ENCODE measurements at places on chromosomes 13 and 19.

DNA sequence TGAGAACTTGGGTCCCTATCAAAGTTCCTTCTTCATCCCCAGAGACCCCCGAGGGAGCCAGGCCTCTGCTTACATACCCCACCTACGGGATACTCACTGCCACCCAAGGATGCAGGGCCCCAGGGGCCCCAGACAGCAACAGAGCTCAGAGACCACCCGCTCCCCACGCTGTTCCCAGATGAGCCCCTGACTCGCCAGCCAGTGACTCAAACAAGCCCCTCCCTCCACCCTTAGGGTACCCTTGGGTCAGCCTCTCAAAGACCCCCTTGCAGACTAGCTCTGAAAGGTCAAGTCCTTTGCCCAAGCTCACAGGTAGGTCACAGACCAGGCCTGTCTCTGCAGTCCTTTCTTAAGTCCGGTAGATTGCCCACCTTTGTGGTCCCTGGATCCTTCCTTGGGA lies 45.7 kb downstream of the CD320 start:
- DNase-seq: no peak

- DNase-seq: no peak
These were observed 12.1 kb downstream of the IGFL1 start for GRCh38 chr19:46241626-46242025.

DNA sequence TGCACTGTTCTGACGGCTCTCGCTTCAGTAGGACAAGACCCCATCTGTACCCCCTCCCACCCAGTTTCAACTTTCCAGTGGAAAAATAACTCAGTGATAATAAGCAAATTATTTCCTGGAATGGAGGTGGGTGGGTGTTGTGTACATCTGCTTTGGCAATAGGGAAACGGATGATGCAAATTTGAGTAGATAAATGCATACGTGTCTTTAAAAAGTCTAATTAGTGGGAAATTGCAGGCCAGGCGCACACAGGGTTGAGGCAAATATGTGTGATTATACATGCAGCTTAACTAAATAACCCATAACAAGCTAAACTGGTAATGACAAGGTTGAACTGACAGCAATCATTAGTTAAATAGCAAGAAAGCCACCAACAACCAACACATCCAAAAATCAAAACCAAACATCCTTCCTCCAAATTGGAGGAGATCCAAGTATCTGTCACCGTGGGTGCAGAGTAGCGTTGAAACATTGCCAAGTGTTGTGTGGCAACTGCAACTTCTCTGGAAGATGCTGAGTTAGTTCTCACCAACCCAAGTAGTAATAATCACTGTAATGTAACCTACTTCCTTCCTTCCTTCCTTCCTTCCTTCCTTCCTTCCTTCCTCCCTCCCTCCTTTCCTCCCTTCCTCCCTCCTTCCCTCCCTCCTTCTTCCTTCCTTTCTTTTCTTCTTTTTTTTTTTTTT lies 54.6 kb downstream of the TRPM4 start:
- DNase-seq: no peak

- no peak for DNase-seq
These were observed 139.1 kb downstream of the SLC7A1 start for GRCh38 chr13:29456419-29456818.

GRCh38 chr19:13610039-13610691 lies 103.9 kb upstream of the CACNA1A start:
- no peak for DNase-seq

- no peak for DNase-seq
These were observed 8.3 kb upstream of the MTRF1 start for GRCh38 chr13:41271456-41272285.

GRCh38 chr13:21053231-21053630 lies 8.2 kb downstream of the LATS2 start:
- no peak for DNase-seq

- no peak for DNase-seq
These were observed 5.0 kb upstream of the TEX29 start for GRCh38 chr13:111315347-111315995.

DNA sequence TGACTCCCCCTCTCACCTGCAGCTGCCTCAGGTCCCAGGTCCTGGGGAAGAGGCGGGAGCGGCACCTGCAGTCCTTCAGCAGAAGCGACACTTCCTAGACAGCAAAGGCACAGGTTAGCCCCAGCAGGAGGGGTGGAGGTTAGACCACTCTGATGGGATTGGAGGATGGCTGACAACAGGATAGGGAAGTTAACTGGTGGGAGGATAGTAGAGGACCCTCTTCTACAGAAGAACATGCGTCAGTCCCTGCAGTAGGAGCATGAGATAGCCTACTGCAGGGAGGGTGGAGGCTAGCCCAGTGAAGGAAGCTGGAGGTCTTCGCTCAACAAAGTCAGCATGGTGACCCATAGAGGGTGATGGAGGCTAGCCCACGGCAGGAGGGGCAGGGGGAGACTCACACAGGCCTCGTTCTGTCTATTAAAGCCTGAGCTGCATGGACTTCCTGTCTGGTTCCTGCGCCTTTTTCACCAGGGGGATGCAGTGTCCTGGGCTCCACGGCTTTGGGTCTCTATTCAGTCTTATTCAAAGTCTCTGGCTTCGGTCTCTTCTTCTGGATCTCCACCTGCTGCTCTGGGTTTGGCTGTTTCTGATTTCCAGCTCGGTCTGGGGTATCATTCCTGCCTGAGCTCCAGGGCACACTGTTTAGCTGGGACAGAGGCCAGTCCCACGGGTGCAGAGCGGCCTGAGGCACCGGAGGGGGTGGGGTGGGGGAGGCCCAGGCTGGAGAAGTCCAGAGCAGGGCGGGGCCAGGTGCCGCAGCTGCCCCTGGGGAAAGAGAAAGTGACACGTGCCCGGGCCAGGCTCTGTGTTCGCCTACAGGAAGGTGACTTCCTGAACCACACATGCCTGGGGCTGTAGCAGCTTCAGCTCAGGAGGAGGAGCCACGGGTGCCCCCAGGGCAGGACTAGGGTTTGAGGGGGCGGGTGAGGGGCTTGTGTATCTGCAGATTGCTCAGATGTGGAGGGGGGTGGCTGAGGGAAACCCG lies 7.3 kb downstream of the IFNL3 start:
- DNase-seq: peak; percentile 50

DNA sequence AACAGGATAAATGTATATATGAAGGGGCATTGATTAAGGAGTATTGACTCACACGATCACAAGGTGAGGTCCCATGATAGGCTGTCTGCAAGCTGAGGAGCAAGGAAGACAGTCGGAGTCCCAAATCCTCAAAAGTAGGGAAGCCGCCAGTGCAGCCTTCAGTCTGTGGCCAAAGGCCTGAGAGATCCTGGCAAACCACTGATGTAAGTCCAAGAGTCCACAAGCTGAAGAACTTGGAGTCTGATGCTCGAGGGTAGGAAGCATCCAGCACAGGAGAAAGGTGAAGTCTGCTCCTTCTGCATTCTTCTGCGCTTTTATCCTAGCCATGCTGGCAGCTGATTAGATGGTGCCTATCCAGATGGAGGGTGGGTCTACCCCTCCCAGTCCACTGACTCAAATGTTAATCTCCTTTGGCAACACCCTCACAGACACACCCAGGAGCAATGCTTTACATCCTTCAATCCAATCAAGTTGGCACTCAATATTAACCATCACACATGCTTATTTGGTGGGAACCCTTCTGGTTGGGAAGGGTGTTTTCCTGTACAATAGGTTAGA lies 55.1 kb downstream of the SLAIN1 start:
- DNase-seq: no peak

- DNase-seq: no peak
These were observed 13.9 kb downstream of the MPND start for GRCh38 chr19:4357095-4357797.

DNA sequence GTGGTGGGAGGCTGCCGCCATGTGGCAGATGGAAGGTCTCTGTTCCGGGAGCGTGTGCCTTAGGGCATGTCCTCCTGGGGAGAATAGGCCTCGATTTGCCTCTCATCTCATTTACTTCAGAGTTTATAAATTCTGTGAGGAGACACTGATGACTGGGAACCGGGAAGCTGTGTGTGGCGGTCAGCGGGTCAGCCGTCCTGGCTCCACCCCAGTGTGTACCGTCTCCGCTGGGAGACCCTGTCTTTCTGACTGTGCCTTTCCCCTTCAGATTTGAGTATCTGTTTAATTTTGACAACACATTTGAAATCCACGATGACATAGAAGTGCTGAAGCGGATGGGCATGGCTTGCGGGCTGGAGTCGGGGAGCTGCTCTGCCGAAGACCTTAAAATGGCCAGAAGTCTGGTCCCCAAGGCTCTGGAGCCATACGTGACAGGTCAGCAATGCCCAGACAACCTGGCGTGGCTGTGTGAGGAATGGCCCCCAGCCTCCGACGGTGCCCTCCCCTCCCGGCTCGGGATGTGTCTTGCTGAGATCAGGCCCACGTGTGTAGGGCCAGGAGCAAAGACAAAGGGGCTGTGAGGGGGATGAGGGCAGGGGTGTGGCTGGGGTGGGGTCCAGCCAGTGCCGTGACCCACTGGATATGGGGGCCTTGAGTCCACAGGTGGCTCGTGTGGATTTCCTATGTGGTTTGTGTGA lies 21.6 kb downstream of the ATP4B start:
- no peak for DNase-seq

- no peak for DNase-seq
These were observed 10.9 kb downstream of the C13orf46 start for GRCh38 chr13:113962975-113963374.

- DNase-seq: no peak
These were observed 11.1 kb downstream of the ZNF473 start for GRCh38 chr19:50036908-50037307.

GRCh38 chr13:73932091-73932490 lies 202.1 kb downstream of the KLF12 start:
- no peak for DNase-seq

DNA sequence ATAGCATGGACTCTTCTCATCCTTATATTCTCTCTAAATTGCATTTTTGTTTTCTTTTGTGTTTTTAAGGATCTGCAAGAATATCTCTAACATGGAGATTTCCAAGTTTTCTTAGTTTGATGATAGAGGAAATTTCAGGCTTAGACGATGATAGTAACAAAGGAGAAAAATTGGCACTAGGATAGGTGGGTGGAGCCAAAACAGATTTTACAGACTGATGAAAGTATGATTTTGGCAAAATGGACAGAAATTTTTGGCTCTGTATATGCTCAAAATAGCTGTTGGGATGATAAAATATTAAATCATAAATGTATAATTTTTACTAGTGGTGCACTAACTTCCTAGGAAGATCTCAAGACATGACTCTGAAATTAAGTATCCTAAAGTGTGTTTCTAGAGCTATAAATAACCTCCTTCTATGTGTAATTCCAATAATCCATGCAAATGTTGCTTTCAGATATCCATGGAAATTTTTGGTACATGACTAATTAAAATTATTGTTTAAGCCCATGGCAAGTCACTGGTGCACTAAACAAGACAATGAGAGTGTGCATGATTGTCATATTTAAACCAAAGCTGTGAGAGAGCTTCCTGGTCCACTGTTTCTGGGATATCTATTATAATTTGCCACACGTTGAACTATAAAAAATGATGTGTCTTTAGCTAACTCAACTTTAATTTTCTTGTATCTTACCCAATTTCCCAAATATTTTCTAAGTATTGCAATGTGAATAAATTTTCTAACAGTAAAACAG lies 55.8 kb upstream of the NBEA start:
- DNase-seq: no peak

- no peak for DNase-seq
These were observed 5.1 kb downstream of the HMG20B start for GRCh38 chr19:3577723-3578344.

DNA sequence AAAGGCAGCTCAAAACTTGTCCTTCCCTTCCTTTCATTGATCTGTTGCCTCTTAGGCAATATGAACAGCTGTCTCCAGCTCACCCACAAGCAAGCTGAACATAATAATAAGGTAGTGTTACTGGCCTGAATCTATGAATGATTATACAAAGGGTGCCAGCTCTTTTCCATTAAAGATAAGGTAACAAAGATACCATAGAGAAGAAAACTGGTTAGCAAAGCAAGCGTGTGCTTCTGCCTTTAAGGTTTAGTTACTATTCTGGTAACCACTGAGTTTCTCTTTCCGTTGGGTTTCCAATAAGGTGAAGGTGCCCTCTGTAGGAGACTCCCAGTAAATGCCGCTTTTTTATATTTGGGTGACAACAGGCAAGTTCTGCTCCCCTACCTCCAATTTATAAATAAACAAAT lies 12.1 kb upstream of the DACH1 start:
- no peak for DNase-seq

- DNase-seq: peak; percentile 49
These were observed 3.9 kb upstream of the PLPP2 start for GRCh38 chr19:294946-295686.

GRCh38 chr19:28746478-28746877 lies 466.5 kb downstream of the UQCRFS1 start:
- no peak for DNase-seq

- no peak for DNase-seq
These were observed 302.6 kb downstream of the COG6 start for GRCh38 chr13:39957868-39958677.

GRCh38 chr13:94813920-94814475 lies 101.7 kb upstream of the SOX21 start:
- DNase-seq: no peak

- DNase-seq: no peak
These were observed 1.7 kb downstream of the KANK2 start for GRCh38 chr19:11195681-11196080.

GRCh38 chr13:32314271-32315237 lies 609 bp downstream of the ZAR1L start:
- no peak for DNase-seq

- no peak for DNase-seq
These were observed 646.0 kb upstream of the SLITRK6 start for GRCh38 chr13:86445206-86445605.

- no peak for DNase-seq
These were observed 49.4 kb downstream of the ZNF91 start for GRCh38 chr19:23345838-23346237.

DNA sequence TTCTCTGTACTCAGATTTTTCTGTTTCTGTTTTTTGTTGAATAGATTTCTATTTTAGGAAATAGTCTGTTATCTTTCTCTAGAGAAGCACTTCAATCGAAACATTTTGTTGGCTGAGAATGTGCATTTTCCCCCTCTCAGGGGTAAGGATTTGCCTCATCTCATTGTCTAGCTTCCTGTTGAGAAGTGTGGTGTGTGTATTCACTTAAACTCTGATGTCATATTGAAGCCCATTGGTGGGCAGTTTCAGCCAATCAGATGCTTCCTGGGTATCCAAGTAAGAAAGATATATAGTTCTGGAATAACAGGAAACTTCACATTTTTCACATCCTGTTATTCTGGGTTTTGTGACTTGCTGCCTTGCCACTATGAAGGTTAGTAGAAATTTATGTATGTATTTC lies 87.6 kb downstream of the ARHGEF7 start:
- no peak for DNase-seq
